B cell (primary cell): ENCODE measurements at places on chromosomes 6 and 20.

DNA sequence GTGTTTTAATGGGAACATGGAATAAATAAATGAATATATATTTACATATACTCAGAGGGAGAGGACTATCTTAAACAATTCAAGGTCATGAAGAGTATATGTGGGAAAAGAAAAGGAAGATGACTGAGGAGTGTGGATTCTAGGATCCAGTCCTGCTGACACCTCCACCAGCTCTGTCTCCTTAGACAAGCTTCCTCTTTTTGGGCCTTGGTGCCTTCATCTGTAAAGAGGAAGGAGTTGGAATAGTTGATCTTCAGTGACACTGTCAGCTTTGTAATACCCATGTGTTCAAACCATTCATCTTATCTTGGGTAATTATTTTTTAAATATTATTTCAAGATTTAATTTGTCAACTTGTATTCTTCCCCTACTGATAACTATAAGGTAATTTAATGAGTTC, 338.0 kb downstream of the ADGRB3 start:
- no peak for DNase-seq

DNA sequence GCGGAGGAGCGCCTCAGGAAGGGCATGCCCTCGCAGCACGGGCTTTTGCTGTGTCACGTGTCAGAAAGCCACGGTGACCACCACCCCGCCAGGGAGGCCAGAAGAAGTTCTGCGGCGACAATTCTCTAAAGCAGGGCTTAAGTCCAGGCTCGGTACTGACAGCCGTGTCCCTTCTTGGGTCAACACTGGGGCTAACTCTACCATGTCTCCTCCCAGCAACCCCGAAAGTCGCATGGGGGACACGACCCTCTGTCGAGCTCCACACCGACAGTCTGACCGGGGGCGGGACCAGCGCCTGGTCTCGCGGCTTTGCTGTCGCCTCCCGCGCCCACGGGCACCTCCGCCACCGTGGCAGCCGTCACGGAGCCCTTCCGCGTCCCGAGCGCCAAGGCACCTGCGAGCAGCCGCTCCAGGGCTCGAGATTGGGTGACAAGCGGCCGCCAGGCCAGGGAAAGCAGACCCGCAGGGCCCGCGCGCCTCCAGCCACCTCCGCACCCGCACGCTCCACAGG, 534 bp downstream of the NANP start:
- no peak for DNase-seq

DNA sequence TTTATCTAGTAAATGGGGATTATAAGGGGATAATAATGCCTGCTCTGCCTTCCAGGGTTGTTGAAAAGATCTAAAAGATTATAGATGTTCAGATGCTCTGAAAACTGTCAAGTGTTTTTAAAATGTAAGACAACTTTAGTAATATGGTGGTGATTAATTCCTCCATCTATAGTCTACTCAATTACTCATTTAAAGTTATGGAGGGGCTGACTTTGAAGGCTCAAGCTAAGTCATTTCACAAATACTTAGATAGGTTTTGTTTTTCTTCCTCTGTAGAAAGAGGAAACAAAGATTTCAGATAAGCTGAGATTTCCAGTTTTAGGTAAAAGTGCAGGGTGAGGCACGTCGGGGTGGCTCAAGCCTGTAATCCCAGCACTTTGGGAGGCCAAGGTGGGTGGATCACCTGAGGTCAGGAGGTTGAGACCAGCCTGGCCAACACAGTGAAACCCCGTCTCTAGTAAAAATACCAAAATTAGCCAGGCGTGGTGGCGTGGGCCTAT, 50.5 kb upstream of the PIM1 start:
- no peak for DNase-seq

DNA sequence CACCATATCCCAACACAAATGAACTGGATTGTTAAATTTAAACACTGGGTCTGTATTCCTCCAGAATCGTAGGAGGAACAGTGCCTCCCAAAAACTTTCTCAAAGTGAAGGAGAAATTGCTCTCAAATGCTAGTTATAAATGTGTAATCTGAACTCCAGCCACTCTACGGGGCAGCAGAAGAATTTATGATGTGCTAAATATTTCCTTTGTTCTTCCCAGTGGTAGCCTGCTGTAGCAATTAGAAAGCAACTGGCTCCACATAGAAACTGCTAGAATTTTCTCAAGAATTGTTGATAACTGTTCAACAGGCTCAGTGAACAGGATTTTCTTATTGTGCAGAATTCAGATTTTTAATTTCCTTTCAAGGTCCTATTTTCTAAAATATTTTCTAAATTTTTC, 49.8 kb upstream of the EYA4 start:
- DNase-seq, result no peak

- no peak for DNase-seq
Observed at GRCh38 chr6:109477725-109478124, 5.3 kb downstream of the ZBTB24 start.

DNA sequence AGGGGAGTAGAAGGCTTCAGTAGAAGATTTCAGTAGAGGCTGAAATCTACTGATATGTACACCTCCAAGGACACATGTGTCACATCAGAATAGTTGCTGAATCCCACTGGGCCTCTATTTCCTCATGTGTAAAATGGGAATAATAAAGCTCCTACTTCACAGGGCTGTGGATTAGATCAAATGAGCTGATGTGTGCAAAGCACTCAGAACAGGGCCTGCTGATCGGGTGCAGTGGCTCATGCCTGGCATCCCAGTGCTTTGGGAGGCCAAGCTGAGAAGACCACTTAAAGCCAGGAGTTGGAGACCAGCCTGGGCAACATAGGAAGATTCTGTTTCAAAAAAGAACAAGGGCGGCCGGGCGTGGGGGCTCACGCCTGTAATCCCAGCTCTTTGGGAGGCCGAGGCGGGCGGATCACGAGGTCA, 8.1 kb upstream of the AP5S1 start:
- DNase-seq, result no peak

GRCh38 chr6:169656546-169657283, 45.1 kb downstream of the WDR27 start:
- no peak for DNase-seq
